ENCODE measurements at places on chromosomes 5 and 9.
A peak's percentile ranks its signal among the peaks of the same experiment; 100 is the strongest.

- no peak for DNase-seq
Measured at GRCh38 chr5:143241892-143242291, 161.6 kb downstream of the NR3C1 start.

DNA sequence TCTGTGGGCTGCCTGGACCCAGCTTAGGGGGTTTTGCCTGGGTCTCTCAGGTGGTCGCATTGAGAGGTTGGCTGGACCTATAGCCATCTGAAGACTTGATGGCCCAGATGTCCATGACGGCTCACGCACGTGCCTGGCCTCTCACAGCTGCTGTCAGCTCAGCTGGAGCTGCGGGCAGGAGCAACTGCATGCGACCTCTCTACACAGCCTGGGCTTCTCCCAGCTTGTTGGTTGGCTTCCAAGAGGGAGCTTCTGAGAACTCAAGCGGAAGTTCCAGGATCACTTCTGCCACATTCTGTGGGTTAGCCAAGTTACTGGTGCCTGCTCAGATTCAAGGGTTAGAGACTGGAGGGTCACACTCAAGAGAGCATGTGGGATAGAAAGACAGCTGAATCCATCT, 99.2 kb downstream of the DAPK1 start:
- no peak for DNase-seq

DNA sequence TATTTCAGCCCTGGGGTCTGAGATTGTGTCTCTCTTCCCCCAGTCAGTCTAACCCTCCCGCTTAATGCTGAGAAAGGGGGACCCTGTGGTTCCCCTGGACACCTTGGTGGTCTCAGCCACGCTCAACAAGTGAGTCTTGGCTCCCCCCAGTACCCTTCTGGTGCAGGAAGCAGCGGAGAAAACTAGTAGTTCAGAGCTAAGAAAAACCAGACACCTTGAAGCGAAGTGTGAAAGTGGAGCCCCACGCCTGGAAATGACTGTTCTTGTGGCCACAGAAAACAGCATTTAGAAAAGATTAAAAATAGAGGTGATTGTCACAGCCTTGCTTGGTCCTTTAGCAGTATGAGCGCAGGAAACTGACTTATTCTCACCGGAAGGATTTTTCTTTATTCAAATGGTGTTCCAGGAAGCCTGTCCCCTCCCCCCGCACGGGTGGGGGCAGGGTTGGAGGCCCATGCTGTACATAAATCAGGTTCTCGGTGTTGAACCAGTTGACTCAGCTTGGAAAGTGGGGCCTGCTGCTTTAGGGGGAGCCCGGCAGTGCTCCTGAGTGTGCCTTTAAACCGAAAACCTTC, 8.1 kb downstream of the ARPC5L start:
- DNase-seq = peak; percentile 83

DNA sequence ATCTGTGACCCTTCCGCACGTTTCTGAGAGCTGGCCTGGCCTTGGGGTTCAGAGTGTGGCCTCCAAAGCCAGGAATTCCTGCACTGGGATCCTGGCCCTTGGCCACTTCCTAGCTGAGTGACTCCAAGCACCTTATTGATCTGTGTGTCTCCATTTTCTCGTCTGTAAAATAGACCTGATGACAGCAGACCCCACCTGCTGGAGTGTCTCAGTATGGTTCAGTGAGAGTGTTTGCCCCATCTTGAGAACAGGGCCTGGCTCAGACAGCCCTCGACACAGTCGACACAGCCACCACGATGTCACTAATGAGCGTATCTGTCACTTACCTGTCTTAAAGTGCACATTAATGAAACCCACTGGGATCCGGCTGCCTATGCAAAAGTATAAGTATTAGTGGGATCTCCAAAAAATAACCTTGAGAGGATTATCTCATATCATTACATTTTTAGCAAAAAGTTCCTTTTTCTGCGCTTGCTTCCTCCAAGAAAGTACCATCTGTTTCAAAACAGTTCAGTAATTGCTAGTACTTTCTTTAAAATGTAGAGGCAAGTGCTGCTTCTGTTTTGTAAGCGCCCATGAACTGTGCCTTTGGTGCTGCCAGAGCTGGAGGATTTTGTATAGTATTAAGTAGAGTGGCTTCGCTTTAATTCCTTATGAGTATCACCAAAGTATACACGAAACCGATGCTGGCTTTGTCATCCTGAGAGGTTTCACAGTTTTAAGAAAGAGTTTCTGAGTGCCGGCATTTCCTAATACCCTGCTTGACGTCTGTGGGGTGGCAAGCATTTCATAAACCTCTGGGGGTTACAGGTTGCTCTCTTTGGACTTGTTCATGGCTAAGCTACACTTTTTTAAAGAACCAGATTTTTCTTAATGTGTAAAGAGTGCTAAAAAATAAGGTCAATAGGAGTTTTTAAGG, 31.7 kb downstream of the UBE2QL1 start:
- DNase-seq = no peak

- DNase-seq = no peak
Measured at GRCh38 chr5:172207511-172207910, 13.5 kb downstream of the EFCAB9 start.

DNA sequence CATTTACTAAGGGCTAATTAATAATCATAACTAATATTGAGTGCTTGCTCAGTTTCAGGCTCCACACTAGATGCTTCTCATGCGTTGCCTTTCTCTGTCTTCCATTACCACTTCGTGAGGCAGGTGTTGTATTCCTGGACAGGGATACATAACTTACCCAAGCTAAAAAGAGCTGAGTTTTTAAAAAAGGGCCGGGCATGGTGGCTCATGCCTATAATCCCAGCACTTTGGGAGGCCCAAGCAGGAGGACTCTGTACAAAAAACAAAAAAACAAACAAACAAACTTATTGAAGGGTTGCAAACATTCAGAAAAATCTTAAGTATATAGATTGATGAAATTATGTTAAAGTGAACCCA, 12.1 kb upstream of the ANKRD33B start:
- no peak for DNase-seq

GRCh38 chr5:171562822-171563221, 143.4 kb downstream of the FGF18 start:
- no peak for DNase-seq

DNA sequence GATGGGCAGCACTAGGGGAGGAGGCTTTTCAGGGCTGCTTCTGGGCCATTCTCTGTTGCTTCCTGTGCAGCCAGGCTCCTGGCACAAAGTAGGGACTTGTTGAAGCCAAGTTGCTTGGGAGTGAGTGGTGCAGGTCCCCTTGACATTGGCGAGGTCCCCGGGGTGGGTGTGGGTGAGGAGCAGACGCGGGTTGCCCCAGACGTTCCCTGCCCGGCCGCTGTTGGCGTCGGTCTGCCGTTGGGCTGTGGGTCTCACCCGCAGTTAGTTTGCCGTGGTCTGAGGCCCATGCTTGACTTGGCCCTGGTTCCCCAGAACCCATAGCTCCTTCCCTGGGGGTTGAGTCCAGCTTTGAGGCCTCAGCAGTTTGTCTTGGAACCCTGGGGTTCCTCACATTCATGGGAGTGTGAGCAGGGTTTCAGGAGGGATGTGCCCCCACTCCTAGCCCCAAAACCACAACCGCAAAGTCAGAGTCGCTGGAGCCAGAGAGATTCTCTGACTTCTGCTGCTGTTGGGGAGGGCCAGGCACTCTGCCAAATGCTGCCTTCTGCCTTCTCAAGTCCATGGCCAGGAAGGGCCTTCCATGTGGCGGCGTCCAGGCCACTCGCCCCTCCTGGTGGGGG, 77.5 kb downstream of the RXRA start:
- DNase-seq = no peak

GRCh38 chr9:29213417-29214153, 1640.3 kb upstream of the C9orf72 start:
- no peak for DNase-seq

- DNase-seq = no peak
Measured at GRCh38 chr9:72386186-72386585, 21.2 kb upstream of the ZFAND5 start.

GRCh38 chr5:52767766-52768480, 19.8 kb upstream of the ITGA1 start:
- no peak for DNase-seq

DNA sequence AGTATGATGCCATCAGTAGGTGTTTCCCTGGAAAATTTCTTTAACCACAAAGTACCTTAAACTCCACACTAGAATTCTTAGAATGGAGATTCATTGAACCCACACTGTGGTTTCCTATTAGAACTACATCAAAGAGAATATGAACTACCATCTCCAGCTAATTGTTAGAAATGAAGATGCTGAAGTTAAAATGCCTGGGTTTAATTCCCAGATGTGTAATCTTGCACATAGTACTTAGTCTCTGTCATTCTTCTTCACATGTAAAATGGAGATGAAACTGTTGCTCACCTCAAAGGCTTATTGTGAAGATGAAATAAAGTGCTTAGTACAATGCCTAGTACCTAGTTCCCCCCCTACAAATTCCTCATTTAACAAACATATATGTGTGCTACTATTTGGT, 303.3 kb upstream of the CCNG1 start:
- DNase-seq = no peak

DNA sequence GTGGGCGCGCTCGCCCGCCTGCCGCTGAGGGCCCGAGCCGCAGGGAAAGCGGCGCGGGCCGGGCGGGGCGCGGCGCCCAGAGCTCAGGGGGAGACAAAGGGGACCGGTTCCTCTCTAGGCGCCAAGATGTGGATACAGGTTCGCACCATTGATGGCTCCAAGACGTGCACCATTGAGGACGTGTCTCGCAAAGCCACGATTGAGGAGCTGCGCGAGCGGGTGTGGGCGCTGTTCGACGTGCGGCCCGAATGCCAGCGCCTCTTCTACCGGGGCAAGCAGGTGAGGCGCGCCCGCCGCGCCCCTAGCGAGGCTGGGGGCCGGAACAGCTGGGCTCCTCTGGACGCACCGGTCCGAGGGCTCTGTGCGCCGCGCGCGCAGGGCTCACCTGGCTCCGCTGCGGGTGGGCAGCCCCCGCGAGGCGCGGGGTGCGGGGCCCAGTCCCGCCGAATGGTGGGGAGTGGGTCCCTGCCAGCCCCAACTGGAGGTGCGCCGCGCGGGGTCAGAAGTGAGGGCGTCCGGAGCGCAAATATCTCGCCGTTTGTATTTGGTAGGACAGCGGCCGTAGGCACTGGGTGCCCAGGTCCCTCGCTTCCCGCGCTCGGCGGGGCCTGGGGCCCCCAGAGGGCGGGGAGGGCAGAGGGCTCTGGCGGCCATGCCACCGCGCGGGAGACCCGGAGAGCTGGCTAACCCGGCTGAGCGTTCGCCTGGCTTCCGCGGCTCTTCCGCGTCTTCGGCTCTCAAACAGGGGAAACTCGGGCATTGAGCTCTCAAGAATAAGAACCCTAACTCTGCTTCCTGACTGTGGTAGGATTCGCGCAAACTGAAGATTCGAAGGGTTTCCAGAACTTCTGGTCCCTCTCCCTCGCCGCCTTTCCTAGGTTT, 607 bp downstream of the UHRF2 start:
- DNase-seq = peak; percentile 51

DNA sequence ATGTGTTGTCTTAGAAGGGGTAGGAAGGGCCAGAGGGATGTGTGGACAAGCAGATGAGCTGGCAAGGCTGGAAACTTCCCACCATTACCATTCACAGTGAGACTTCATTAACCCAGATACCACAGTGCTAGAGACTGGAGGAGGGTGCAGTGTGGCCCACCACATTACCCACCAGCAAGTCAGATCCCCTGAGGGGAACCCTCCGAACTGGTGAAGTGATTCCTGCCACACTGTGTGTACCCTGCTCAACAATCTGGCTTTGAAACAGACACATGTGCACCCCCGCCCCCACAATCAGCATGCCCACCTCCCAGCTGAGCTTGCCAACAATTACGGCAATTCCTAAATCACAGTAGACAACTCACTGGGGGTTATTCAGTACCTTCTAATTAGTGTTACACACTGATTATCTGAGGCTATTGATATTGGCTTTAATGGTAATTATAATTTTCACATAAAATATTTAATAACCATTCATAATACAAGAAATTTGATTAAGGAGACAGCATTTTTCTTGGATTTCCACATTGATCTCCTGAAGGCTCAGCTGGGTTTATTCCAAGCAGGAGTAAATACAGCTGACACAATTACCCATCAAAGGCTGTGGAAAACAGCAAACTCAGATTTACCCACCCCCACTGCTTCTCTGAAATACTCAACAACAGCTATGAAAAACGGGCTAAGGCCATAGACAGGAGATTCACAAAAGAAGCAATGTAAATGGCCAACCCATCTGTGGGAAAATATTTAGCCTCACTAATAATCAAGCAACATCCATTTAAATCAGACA, 169.3 kb upstream of the FSTL4 start:
- DNase-seq = no peak

DNA sequence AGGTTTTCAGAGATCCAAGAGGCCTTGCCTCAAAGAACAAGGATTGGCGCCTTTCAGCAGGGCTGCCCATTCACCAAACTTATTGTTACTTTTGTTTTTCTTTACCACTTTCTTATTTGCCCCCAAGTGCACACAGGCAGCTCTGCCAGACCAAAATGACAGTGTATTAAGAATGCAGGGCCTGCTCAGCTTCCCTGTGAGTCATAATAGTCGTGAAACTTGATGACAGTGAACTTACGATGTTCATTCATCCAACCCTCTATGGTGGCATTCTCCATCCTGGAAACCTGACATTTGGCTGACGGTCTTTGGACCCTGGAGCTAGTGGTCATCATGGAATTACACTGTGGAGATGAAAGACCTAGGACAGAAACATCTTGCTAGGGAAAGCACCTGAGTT, 44.3 kb downstream of the UBE2QL1 start:
- DNase-seq = no peak

- peak; percentile 68 for DNase-seq
Measured at GRCh38 chr5:81233080-81233634, at the start of gene CKMT2. TSS of gene CKMT2 (plus strand) at chr5:81233322. CDS start at chr5:81251133, 17,811 bp downstream.

GRCh38 chr5:179534431-179534830, 15.9 kb upstream of the RUFY1 start:
- DNase-seq = no peak

GRCh38 chr5:176534640-176535039, 2.6 kb downstream of the RNF44 start:
- DNase-seq = peak; percentile 41

DNA sequence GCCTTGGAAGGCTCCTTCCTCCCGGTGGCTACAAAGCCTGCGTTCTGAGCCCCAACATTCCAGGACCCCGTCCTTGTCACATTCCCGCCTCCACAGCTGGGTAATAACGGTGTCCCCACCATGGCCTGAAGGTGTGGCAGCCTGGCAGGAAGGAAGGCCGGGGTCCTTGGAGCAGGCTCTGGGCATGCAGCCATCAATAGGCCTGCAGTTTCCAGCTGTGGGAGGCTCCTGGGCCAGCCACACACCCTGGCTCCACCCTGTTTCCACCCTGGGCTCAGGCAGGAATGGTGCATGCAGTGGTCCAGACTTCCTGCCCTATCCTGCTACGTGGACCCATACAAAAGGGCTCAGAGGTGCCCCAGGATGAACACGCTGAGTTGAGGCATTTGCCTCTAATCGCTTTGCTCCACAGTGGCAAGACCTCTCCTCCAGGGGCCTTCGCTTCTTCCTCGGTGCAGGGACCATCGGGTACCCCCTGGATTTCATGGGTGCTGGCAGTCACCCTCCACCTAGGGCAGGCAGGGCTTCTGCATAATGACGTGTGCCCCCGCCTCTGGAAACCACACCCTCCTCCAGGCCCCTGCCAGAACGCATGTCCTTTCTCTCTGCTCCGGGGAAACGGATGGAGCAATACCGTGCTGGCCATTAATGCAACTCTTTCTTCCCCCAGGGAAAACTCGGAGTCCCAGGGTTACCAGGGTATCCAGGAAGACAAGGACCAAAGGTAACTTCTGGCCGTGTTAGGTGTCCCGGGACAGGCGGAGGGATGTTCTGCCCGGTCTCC, 95.1 kb upstream of the FCN2 start:
- DNase-seq = no peak

GRCh38 chr9:761176-761792, 80.2 kb upstream of the DMRT1 start:
- no peak for DNase-seq

- no peak for DNase-seq
Measured at GRCh38 chr5:95901676-95902627, 59.7 kb downstream of the ELL2 start.

Data from mucosa of descending colon (tissue), 3 donors.